Epithelial cell of umbilical artery (primary cell): ENCODE measurements at places on chromosomes 3 and 15. TPM values are rescaled to one million over a fixed set of nuclear protein-coding genes. Genes with fewer than 3 reads are reported as not detected.

NPAP1 gene
- total RNA-seq, result not detected in 2 replicates

GATM gene
- 0.32 and 1.4 TPM in 2 replicates for total RNA-seq

P2RY12 gene
- total RNA-seq, result not detected in 2 replicates

DCUN1D1 gene
- total RNA-seq, result 30.9 and 42.2 TPM in 2 replicates

FANCD2 gene
- 18.5 and 22.2 TPM in 2 replicates for total RNA-seq

FBLN2 gene
- total RNA-seq, result 2.1 and 3.2 TPM in 2 replicates
